Effector CD4-positive, alpha-beta T cell (primary cell): ENCODE measurements at places on chromosomes 12 and 14.

DNA sequence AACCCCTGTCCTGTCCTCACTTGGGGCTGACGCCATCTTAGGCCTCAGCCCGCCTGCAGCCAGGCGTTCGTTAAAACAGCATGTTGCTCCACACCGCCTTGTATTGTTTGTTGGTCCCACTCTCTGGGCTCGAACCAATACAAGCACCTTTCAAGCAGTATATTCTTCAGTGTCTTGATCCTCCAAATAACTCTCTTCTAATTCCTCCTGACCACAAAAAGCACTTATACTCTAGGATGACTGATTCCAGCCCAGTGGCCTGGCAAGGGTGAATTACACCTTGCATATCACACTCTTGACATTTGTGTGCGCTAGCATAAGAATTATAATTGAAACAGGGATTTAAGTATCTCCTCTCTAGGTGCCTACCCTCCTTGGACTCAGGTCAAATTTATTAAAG is 7.1 kb downstream of the CCER1 start:
- DNase-seq, result no peak

- DNase-seq, result no peak
Measured at GRCh38 chr12:51181558-51181957, 8.6 kb upstream of the TFCP2 start.

DNA sequence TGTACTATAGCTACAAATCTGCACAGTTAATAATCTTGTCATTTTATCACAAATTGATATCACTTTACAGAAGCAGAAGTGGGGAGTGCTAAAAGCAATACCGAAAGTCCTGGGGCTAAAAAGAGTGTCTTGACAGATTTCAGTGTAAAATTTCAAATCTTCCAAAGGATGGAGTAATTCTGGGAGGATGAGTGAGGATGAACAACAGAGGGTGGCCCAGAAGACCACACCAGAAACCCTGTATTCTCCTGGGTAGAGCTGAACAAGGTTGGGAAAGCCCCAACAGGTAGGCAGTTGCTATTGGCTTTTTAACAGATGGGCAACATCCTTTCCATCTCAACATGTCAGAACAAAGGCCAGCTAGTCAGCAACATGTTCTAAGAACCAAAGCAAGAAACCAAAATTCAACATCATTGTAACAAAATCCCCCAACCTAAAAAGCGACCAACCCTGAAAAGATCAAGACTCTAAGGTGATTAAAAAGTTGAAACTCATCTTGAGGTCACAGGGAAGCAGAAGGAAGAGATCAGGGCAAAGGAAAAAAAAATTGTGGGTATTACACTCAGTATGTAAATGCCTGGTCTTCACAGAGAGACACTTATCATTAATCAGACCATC is 38.8 kb downstream of the CBX5 start:
- no peak for DNase-seq

- no peak for DNase-seq
Measured at GRCh38 chr14:43983721-43984120, 523.4 kb downstream of the FSCB start.

DNA sequence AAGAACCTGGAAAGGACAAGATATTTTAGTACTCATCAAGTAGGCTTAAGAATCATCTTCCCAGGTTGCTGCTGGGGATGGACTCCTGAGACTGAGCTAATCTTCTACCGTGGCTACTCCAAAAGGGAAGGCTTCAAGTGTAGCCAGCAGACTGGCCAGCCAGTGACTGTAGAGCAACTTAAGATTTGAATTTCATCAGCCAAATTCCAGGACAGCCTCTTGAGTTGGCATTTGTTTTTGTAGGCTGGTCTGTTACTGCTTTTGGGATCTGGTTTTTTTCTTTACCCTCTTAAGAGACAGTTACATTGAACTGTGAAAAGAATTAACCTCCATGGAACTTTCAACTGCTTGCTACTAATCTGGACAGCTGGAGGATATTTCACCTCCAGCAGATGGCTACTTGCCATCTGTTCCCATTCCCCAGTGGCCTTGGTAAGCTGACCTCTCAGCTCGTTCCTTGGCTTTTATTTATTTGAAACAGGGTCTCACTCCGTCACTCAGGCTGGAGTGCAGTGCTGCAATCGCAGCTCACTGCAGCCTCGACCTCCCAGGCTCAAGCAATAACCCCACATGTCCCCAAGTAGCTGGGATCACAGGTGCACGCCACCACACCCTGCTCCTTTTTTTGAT is 20.7 kb downstream of the VTI1B start:
- DNase-seq, result no peak

DNA sequence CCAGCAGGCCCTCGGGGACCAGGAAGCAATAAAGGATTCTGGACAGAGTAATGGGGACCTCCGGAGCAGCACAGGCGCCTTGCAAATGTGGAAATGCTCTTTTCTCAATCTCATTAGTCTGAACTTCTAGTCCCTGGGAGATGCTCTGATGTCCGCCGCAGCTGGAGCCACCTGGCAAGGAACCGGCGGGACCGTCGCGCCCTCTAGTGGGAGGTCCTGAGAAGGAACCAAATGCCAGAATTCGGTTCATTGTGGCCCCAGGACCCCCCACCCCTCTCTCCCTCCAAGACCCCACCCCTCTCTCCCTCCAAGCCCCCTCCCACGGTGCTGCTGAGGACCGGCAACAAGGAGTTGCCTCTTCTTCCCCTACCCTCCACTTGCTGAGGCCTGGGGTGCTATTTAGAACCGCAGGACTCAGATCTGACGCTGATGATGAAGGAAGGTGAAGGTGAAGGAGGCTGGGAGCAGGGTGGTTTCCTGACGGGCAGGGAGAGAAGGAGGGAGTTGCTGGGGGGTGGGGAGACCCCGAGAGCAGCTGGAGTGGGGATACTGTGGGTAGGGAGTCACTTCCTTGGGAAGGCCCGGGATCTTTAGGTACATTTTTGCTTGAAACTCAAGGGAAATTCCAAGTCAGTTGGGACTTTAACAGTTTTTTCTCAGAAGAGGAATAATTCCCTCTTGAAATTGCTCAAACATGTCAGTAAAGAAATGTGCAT is 42.5 kb downstream of the SMIM41 start:
- DNase-seq, result peak; percentile 49

DNA sequence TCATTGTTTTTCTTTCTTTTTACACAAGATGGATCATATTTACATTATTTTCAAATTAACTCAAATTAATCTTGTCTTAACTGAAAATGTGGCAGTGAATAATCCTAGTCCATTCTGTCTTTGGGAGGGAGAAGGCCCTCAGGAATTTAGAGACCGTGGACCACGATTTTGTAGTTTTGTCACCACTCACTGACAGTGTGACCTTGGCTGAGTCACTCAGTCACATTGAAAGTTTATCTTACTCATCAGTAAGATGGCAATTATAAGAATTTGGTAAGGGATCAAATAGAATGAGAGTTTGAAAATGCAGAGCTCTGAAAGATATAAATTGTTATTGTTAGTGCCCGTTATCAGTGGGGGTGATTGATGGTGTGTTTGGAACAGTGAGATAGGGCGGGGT is 16.4 kb downstream of the FOXJ2 start:
- DNase-seq, result no peak

- no peak for DNase-seq
Measured at GRCh38 chr12:15429262-15429661, 107.0 kb downstream of the PTPRO start.

DNA sequence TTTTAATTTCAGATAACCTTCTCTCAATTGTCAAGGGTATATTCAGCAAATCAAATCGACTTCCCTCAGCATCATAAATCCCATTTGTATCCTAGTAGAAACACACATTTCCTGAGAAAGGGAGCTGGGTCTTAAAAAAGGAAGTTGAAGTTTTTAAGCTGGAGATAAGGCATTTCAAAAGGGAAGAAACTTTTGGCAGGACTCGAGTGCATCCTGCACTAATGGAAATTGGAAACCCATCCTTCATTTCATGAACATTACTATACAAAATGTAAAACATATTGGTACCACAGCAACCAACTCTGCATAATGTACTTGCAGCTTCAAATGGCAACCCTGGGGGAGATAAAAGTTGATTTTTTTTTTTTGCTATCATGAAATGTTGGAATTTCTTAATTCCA is 23.7 kb upstream of the TMCC3 start:
- DNase-seq, result no peak

DNA sequence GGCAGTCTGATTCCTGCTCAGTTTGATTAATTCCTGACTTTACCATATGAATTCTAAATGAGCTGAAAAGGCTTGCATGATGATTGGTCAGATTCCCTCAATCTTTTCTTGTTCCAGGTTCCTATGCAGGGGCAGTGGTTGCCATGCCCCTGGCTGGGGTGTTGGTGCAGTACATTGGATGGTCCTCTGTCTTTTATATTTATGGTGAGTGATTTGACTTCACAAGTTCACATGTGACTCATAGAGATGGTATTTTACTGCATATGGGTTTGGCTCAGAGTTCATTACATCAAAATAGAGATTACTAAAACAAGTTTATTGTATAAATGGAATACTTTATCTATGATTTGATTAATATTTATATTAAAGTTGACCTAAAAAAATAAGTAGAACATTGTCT is 44.8 kb downstream of the SLC17A8 start:
- no peak for DNase-seq
